Amygdala (tissue), 56 donors: ENCODE measurements at places on chromosomes 16 and 17.

DNA sequence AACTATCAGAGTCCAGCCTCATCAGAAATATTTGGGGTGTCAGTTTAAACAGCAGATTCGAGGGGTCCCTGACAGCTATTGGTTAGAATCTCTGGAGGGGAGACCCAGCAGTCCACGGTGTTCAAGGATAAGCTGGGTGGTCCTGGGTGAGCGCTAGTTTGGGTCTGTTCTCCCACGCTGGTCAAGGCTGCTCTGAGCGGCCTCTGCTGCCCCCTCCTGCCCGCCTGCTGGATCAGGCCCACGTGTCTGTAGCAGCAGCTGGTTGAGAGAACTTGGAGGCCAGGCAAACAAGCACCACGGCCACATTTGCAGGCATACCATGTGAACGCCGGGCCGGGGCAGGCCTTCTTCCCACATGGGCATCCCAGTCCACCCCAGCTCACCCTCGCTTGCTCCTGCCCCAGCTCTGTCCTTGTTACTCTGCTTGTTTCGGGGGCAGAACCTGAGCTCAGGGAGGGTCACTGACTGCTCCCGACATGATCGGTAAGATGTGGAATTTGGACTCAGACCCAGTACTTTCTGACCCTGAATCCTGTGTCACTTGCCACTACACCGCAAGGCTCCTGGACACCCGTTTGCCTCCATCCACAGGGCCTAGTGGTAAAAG, 7.4 kb downstream of the FOXF1 start:
- peak; percentile 65 for DNase-seq

DNA sequence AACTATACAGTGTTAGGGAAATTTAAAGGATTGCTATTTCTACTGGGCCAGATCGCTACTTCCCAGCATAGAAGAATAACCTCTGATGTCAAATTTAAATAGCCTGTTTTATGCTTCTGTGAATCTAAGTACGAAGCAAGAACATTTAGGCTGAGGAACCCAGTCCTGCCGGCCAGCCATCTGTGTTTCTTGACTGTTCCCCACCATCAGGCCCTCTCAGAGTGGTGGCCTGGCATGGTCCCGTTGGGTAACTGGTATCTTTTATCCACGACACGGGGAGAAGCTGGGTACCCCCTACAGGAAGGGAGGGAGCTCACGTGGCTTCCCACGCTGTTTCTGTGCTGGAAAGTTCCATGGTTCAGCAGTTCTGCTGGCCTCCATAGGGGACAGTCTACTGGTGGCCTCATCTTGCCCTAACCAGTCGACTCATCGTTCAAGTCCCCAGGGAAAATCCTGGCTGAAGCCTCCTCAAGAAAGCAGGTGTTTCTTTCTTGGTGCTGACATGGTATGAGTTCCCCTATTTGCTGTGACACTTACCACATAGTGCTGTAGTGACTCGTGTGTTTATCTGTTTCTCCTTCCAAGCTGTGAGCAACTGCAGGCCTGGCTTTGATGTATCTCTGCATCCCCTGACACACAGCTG, 201.7 kb upstream of the NLRP1 start:
- DNase-seq, result no peak

- DNase-seq, result no peak
Observed at GRCh38 chr17:42275527-42276358, 448 bp downstream of the STAT5B start.

DNA sequence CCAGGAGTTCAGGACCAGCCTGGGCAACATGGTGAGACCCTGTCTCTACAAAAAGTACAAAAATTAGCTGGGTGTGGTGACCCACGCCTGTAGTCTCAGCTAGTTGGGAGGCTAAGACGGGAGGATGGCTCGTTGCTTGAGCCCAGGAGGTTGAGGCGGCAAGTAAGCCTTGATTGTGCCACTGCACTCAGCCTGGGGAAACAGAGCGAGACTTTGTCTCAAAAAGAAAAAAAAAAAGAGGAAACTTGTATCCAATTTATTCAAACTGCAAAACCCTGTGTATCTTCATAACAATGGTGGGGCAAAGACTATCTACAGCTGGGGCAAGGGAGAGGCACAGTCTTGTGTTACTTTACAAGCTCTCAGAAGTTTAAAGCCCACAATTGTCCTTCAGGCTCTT, 21.5 kb downstream of the GRB7 start:
- DNase-seq, result no peak

DNA sequence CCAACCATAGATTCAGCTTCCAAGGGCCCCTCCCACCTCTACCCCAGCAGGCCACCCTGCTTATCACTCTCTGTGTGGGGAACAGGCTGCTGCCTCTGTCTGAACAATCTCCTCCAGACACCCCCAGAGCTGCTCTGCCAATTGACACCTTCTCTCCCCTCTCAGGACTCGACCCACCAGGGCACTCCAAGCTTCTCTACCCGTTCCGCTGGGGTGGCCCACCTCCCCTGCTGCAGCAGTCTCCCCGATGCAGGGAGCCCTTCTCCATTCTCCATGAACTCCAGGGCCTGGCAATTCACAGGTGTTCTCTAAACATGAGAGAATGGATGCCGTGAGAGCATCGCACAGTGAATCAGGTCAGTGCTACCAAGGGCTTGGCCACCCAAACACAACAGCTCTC, 28.3 kb upstream of the FAAP100 start:
- no peak for DNase-seq

DNA sequence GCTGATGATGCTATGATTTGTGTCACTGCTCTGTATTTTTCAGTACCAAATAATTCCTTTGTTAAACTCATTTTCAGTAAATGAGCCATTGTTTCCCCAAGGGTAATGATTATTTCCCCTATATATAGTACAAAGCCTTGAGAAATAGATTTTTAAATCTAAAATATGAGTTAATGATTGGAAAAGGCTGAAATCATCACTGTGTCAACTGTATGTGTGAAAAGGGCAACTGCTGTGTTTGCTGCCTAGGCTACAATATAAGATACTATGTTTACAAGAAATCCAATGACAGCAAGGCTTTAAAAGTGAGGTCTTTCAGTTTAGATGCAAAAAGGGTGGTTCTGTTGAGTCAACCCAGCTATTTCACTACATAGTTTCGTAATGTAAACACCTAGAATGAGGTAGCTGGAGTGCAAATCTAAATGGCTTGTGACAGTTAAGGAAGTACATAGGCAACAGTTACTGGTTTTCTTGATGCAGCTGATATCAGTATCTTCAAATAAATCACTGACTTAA, 15.3 kb downstream of the NLK start:
- no peak for DNase-seq

- no peak for DNase-seq
Observed at GRCh38 chr16:76488065-76488417, 210.8 kb downstream of the CNTNAP4 start.

DNA sequence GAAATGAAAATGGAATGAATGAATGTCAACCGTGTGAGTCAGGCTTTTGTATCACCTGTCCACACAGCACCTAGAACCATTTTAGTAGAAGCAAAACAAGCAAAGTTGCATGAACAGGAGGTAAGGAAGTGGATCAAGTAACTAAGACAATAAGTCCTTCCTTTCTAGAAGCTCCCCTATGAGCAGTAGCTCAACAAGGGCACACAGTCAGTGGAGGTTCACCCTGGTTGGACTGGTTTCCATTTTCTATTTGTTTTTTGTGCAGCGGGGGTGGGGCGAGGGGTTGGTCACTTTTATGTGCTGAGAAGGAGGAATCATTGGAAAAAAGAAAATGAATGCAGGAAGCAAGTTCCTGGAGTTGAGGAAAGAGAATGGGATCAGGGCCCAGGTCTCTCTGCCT, 4.0 kb upstream of the HSBP1 start:
- no peak for DNase-seq

DNA sequence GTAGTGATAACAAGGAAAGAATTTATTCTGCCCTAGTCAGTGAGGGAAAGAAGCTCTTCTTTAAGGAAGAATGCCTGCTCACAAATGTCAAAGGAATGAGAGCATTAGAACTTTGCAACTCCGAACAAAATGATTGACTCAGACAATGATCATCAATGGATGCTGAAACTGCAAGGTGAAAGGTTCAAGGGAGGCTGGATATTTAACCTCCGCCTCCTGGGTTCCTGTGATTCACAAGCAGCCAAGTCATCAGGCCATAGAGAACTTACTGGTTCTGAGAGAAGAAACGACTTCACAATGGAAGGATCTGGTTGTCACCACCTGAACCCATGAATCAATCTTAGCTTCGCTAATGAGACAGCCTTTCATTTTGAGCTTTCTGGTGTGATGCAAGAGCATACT, 16.0 kb upstream of the SCNN1B start:
- no peak for DNase-seq

- no peak for DNase-seq
Observed at GRCh38 chr17:67509390-67510287, 132.6 kb downstream of the PITPNC1 start.

DNA sequence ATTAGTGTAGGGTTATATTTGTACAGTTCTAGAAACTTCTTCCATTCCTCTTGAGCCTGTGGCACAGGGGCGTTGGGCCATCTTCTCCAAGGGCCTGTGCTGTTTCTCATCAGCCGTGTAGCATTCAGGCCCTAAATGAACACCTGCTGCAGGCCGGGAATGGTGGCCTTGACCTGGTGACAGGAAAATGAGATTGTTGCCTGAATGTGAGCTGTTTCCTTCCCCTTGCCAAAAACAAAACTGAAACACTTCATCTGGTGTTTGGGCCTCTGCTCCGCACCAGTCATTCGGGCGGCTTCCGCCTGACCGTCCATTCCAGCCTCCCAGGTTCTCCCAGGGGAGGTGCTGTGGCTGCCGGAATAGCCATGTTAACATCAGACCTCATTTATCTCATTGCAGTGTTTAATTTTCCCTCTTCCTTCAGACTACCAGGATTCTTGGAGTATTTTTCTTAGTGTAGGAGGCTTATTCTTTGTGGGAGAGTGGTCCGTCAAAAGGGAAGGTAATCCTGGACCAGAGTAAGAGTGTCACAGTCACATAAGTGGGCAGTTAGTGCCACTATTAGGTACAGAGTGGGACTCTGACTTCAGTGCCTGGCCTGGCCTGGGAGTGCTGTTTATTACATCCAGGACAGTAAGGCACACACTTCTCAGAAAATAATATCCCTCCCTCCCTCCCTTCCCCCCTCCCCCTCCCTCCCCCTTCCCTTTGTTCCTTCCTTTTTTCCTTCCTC, 61.9 kb downstream of the WWP2 start:
- DNase-seq, result no peak

DNA sequence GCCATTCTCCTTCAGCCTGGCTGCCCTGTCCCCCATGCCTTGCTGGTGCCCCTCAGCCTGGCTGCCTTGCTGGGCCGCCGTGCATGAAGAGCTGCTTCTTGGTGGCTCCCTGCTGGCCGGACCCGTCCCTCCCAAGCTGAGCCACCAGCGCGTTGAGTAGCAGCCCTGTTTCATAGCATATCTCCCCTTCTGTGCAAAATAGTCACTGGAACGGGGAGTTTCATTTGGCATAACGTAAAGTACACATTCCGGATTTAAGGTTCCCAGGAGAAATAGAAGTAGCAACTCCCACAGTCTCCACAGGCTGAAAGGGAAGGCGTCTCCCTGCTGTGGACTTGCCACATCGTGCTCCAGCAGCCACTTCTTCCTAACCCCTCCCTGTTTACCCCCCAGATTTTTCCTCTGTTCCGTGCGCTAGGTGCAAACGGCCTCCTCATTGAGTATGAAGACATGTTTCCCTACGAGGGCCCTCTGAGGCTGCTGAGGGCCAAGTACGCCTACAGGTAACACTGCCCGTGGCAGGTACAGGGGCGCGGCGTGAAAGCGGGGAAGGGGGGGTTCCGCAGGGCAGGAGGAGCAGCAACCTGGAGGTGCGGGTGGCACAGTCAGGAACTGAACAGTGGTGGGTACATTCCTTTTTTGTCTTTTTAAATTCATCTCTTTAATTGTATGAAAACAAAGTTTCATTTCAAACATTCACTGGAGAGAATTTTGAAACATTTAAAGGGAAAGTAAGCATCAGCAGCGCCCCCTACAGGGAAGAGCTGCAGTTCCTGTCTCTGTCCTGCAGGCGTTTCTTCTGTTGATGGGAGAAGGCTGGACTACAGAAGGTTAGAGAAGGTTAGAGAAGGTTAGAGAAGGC, 5.8 kb upstream of the OGFOD3 start:
- DNase-seq, result no peak

DNA sequence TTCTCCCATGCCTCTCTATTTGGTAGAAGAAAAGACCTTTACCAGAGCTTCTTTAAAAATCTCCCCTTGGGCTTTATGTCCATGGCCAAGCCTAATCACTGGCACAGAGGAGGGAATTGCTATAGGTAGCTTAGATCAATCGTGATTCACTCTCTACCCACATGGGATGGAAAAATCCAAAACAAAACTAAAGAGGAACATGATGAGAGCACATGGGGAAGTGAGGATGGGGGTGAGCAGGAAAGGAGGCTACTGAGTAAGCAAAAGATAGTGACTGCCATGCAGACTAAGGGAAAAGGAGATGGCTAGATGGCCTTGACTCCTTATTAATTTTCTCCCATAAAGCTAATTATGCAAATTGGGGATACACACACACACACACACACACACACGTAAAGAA, 201.2 kb downstream of the HS3ST3A1 start:
- DNase-seq, result no peak

GRCh38 chr17:66191593-66192377, at the start of gene CEP112:
Gene CEP112, minus strand, starts transcription at chr17:66192133.
- DNase-seq, result peak; percentile 64

DNA sequence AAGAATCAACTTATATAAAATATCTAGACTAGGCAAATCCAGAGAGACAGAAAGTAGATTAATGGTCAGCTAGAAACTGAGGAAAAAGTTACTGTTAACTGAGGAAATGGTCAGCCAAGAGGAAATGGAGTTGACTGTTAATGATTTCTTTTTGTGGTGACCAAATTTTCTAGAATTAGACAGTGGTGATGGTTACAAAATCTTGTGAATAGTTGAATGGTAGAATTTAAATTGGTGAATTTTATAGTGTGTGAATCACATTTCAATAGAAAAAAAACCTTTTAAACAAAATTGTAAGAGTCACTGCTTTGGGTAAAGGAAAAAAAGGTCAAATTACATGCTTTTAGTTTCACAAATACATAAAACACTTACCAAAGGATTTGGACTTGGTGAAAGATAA, 30.0 kb downstream of the APPBP2 start:
- DNase-seq, result no peak

- DNase-seq, result no peak
Observed at GRCh38 chr16:87463722-87464690, 28.8 kb downstream of the ZCCHC14 start.

GRCh38 chr16:1425616-1426370, 5.1 kb upstream of the PERCC1 start:
- no peak for DNase-seq

DNA sequence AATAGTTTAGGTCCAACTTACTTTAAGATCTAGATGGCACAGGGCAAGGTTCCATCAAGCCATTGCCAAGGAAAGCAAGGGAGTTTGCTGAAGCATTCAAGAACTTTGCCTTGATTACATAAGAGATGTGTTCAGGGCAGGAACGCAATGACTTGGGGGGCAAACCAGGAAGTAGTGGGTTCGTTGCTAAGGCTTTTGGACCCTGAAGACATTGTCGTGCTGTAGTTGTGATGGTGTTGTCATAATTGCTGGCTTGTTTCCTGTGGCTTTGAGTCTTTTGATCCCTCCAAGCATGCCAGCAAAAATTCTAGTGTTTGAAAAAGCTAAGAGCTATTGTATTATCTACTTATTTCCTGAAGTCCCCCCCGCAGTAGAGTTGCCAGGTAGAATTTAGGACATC, 70.7 kb upstream of the HNF1B start:
- DNase-seq, result no peak
